Activated CD4-positive, alpha-beta T cell treated with anti-CD3 and anti-CD28 coated beads, Interleukin-10, Interleukin-2, amounts not matched to agents 100 ng/mL and 50 ng/mL, durations not matched to agents 16 hours and 8 hours (primary cell): ENCODE measurements at places on chromosomes 16 and 17.
A peak's percentile ranks its signal among the peaks of the same experiment; 100 is the strongest.

DNA sequence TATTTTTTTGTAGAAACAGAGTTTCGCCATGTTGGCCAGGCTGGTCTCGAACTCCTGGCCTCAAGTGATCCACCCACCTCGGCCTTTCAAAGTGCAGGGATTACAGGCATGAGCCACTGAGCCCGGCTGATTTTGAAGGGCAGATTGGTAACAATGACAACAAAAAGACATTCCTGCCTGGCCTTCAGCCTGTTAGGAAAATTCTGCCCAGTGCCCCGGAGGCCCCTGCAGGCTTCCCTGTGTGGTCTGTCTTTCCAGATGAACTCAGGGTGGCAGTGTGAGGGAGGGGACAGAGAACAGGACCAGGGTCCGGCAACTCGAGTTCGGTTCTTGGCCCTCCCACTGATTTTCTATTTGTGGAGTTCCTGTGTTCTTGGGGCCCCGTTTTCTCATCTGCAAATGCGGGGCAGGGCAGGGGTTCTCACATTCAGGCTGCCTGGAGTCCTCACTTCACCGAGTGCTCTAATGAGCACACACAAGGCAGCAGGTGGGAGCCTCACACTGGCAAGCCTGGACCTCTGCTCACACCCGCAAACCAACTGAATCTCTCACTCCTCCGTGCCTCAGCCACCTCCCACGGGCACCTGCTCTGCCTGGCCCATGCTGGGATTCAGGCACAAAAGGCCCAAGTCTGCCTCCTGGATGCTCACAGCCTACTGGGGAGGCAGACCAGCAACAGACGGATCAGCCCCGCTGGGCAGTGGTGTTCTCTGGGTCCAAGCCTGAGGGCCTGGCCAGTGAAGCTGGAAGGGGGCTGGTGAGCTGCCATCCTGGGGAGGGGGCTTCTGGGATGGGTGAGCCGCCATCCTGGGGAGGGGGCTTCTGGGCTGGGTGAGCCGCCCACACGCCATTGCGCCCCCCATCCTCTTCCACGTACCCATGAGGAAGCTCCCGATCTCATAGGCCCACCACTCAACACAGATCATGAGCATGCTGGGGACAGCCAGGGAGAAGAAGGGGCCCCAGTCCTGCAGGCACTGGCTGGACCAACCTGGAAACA lies 10.3 kb downstream of the SLC47A2 start:
- DNase-seq, result no peak

DNA sequence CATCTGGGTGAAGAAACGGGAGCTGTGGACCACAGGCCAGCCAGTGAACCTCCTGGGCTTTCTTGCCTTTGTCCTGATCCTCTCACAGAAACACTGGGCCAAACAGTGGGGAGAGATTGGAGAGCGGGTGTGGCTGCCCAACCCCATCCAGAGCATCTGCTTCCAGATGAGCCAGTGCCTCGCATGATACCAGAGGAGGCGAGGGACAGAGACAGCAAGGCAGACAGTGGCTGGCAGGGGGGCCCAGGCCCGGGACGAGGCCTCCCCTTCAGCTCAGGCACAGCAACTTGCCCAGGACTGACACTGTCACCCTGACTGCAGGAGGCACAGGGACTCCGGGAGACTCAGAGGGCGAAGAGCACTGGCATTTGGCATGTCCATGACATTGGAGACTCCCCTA lies 12.0 kb downstream of the ARHGEF15 start:
- no peak for DNase-seq

DNA sequence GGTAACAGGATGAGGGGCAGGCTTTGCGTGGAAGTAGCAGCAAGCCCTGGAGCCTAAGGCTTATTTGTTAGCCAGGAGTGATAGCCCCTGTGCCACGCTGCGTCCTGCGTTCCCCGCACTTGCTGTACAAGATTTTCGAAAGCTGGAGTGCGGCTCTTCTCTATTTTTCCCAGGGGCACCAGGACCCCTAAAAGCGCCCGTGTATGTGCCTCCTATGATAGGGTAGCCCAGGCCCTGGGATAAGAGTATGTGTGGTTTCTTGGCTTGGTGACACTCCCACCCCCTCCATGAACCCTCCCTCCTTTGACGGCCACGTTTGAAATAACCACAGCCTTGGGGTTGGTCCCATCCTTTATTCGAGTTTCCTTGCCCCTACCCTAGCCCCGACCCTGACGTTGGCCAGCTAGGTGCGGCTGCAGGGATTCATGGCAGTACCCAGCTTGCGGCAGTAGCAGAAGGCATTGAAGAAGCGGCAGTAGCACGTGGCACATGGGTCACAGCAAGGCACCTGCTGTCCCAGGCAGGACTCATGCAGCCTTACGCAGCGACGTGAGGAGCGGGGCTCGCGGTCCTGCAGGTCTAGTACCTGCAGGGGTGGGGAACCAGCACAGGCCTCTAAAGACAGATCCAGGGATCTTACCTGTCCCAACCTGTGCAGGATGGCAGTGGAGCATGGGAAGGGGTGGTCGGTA lies 968 bp downstream of the AGRP start:
- DNase-seq, result no peak

DNA sequence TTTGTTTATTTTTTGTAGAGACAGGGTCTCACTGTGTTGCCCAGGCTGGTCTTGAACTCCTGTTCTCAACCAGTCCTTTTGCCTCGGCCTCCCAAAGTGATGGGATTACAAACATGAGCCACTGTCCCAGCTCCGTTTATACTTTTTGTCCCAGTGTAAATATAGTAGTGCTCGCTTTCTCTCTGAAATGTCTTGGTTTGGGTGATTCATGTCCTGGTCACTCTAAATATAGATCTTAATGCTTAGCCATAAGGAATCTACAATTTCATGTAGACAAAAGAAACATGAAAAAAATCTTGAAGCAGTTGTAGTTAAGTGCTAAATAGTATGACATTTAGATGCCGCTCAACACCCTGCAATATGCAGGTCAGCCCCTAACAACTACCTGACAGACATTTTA lies 126.9 kb downstream of the KATNIP start:
- DNase-seq, result no peak

- no peak for DNase-seq
Observed at GRCh38 chr16:48129926-48130325, 25.9 kb downstream of the ABCC12 start.

- DNase-seq, result peak; percentile 72
Observed at GRCh38 chr17:78865682-78866390, 25.2 kb upstream of the USP36 start.

DNA sequence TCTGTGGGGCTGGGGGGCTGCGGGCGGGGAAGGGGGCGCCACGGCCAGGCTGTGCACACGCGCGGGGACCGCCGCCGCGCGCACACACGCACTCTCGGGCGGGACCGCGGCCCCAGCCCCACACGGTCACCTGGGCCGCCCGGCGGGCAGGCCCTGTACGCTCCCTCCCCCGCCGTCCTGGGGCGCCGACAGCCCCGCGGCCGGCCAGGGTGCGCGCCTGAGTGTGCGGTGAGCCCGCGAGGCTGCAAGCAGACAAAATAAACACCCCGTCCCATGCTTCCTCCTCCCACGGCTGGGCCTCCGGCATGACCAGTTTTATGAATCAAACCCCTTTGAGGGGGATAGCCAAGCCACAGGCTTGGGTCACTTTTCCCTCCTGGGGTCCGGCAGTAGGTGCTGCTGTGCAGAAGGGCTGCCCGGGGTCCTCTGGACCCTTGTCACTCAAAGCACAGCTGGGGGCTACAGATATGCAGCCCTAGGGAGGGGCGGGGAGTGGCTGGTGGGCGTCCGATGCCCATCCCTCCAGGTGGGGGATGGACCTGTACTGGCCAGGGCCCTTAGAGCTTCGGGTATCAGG lies 441 bp downstream of the VASN start:
- no peak for DNase-seq

DNA sequence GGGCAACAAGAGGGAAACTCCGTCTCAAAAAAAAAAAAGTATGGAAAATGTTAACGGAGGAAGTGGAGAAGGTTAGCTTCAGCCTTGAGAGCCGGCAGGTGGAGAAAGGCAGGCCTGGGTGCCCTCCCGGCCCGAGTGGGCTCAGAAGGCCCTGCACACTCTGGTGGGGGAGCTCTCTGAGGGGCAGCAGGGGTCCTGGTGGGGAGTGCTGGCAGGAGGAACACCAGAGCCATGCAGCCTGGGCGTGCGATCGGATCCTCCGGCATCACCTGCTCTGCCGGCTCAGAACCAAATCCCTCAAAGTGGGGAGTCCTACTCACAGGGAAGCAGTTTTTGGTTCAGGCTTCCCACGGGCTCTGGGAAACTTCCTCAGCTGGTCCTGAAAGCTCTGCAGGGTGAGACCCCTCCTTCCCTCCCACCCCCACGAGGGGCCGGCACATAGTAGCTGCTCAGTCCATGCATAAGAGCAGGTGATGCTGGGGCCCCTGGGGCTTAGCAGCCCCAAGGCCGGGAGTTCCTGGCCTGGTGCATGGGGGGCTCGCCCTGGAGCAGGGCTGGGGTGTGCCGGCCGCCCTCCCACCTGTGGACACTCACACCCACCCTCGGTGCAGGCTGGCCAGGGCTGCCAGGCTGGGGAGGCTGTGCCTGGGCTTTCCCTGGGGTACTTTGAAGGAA lies 1.2 kb downstream of the FN3K start:
- no peak for DNase-seq

DNA sequence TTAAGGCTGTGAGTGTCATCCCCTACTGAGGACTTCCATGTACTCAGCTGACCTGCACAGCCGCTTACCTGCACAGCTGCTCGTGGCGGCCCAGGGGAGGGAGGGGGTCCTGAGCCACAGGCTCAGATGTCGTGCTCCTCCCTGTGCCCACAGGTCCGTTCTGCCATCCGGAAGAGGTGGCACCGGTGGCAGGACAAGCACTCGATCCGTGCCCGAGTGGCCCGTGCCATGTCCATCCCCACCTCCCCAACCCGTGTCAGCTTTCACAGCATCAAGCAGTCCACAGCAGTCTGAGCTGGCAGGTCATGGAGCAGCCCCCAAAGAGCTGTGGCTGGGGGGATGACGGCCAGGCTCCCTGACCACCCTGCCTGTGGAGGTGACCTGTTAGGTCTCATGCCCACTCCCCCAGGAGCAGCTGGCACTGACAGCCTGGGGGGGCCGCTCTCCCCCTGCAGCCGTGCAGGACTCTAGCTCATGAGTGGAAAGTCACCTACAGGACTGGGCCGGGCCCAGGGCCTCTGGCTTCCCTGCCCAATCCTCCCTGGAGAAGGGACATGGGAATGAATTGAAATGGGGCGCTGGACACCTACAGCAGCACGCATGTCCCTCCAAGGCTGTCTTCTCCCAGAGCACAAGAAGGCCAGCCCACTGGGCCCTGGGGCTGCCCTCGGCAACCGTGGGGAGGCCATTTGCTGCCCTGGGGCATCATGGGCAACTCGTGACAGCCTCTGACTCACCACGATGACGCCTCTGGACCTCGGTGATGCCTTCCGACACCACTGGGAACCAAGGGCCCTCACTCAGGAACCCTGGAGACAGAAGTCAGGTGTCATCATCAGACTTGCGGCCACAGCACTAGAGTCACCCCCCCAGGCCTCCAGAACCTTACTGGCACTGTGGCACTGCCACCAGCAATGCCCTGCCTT lies 9.9 kb upstream of the SPPL2C start:
- no peak for DNase-seq

DNA sequence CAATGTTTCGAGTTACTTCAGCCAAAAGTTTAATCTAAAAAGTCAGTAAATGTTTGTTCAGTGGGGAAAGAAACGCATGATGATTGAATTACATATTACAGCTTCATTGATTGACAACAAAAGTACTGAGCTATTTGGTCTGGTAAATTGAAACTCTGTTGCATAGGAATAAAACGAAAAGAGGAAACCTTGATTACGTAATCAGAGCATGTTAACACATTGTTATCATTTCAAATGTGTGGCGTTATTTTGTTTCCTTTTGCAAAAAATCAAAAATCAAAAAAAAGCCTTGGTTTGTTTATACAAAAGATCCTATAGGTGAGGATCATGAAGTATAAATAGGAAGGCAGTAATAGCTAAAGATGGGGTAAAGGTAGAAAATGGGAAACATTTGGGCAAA lies 19.5 kb upstream of the CA10 start:
- DNase-seq, result no peak

DNA sequence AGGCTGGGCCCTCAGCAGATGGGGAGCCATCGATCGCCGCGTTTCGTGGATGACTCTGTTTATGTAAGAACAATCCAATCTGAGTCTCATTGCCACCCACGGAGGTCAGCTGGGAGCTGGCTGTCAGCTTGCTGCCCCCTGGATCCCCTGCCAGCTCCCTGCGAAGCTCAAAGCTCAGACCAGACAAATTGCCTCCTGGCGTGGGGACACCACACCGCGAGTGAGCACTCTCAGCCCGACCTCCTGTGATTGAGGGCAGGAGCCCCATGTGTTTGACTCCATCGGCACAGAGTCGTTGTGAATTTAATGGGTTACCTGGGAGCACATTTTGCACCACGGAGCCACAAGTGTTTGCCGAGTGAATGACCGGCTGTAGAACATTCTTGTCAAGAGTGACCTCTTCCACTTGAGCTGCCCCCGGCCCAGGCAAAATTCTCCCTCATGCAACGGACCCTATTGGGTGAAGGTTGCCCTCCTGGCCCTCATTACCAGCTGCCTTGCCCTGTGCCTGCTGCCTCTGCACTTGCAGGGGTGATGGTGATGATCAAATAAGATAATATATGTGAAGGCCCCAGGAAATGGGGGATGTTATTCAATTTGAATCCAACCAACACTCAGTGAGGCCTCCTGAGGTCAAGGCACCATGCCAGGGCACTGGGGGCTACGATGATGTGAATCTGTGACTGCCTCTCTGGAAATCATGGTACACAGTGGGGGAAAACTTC lies 7.6 kb upstream of the GFAP start:
- no peak for DNase-seq

DNA sequence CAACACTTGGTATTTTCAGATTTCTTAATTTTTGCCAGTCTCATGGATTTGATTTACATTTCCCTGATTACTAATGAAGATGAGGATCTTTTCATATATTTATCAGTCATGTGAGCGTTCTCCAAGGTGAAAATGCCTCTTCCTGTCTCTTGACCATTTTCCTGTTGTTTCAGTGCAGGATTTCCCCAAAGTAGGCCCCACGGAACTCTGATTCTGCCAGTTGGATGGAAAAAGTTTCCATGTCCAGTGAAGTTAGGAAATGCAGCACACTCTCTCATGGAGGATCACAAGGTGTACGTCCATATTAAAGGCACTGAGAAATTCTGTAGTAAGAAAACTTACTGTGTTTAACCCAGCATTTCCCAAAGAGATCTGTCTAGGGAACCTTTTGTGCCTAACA lies 16.5 kb upstream of the LIMD2 start:
- DNase-seq, result no peak

DNA sequence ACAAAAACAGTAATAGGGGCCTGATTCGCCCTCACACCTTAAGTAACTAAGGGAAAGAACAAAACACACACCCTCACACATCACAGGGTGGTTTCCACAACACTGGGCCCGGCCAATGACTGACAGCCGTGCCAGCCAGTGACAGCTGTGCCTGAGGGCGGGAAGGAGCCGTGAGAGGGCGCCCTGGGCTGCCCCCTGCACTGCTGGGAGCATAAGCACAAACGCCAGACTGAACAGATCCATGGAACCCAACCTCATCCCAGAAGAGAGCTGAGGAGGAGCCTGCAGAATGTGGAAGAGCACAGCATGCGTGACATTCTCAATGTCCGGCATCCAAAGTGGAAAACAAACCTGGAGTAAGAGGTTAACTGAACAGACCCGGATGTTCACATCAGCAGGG lies 16.0 kb downstream of the CSNK1D start:
- peak; percentile 31 for DNase-seq

- no peak for DNase-seq
Observed at GRCh38 chr17:30568117-30568430, 90.9 kb downstream of the GOSR1 start.

- no peak for DNase-seq
Observed at GRCh38 chr16:54051821-54052220, 234.8 kb downstream of the IRX3 start.
